ENCODE measurements at places on chromosomes 13 and 19.

- no peaks in the 10 kb centered on the region for H3K27me3 ChIP-seq
- peaks cover 4% of the 10 kb centered on the region for H3K4me1 ChIP-seq
- no peak overlapping the region for H3K4me3 ChIP-seq
- no peaks in the 10 kb centered on the region for H3K36me3 ChIP-seq
- no peak for DNase-seq
- no peak overlapping the region for H3K27ac ChIP-seq
Observed at GRCh38 chr13:45302507-45302906, 38.5 kb downstream of the TPT1 start.

DNA sequence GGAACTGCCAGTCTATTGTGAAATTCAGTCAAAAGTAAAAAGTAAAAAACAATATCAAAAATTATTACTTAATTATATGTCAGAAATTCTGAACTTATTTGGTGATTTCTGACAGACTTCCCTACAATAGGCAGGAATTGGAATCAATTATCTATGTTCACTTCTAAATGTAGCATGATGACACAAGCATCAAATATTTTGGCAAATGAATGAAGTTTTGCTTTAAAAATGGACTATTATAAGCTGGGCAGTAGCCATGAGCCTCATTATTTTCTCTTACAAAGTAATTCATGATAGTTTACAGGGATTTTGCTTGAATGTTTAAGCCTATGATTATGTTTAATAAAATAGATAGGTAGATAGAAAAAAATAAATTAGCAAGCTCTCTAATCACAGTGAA, 582.6 kb downstream of the SLITRK6 start:
- no peaks in the 10 kb centered on the region for H3K36me3 ChIP-seq
- no peaks in the 10 kb centered on the region for H3K27me3 ChIP-seq
- no peak overlapping the region for H3K4me3 ChIP-seq

DNA sequence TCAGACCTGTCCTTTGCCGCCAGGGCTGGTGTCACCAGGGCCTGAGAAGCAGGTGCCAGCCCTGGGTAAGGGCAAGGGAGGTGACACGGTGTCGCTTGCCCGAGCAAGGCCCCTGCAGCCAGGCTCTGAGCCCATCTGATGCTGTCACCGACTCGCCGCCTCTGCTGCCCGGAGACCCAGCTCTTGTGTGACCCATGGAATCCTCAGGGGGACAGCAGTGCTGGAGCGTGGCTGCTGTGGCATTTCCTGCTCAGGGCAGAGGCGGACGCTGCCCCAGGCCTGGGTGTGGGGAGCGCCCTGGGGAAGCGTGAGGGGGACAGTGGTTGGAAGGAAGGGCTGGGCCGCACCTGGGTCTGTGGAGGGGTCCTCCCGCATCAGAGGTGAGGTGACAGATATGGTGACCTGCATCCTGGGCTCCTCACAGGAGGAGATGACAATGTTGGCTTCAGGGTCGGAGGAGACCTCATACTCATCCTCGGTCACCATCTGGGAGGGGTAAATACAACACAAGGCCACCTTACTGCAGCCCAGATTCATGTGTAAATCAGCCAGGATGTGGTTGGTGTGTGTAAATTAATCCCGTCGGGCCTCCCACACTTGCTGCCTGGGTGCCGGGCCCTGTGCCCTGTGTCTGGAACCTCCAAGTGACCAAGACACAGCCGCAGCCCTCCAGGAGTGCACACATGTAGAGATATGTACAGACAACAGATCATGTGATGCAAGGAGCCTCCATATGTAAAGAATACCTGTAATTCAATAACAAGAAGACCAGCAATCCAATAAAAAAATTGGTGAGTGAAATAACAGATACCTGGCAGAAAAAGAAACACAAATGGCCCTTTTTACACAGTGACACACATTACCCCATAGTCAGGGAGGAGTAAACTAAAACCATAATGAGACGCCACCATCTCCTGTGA, 27.6 kb upstream of the MATK start:
- H3K4me3 ChIP-seq = no peak overlapping the region
- DNase-seq = no peak
- H3K4me1 ChIP-seq = no peaks in the 10 kb centered on the region
- H3K36me3 ChIP-seq = no peaks in the 10 kb centered on the region

DNA sequence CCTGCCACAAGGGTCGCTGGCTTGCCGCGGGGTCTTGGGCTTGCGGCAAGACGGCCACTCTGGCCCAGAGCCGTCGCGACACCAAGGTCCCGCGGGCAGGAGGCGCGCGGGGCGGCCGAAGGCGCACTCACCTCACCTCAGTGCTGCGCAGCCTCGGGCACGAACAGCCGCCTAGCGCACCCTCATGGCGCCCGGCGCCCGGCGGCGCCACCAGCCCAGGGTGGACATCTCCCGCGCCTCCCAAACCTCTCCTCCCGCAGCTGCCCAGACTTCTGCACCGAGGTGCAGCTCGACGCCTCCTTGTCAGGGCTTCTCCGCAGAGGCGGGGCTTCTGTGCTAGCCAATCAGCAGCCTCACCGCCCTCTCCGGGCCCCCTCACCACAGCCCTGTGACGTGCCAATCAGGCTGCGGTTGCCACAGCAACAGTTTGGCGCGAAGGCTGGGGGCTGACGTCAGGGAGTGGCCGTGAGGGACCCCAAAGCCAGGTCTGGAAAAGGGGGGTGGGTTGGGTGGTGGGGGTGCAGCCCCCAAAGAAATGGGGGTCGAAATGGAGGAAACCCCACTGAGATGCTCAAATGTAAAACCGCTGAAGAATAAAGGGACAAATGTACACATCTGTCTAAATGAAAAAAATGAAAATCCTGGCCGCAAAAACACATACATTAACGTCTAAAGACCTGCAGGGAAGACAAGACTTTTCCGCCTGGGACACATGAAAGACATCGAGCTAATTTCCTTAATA, at the start of the genes PEG3 and ZIM2:
Gene PEG3 (minus strand): TSS at position 276 of the 742 bp plus-strand sequence. CDS start 16,071 bp downstream, outside the sequence.
Gene ZIM2 (minus strand): TSS at position 276 of the 742 bp plus-strand sequence. CDS start 16,449 bp downstream, outside the sequence.
- peak within 1 kb of the TSS; percentile 32 for H3K4me3 ChIP-seq
- no peak for DNase-seq
- H3K27me3 ChIP-seq = no peaks in the 10 kb centered on the region
- no peaks in the 10 kb centered on the region for H3K4me1 ChIP-seq
- no peak within 1 kb of the TSS for H3K27ac ChIP-seq
- H3K36me3 ChIP-seq = no peaks in the 10 kb centered on the region

- no peak for DNase-seq
- H3K27me3 ChIP-seq = no peaks in the 10 kb centered on the region
- H3K4me1 ChIP-seq = no peaks in the 10 kb centered on the region
Observed at GRCh38 chr13:91660076-91660415, 261.6 kb downstream of the GPC5 start.

DNA sequence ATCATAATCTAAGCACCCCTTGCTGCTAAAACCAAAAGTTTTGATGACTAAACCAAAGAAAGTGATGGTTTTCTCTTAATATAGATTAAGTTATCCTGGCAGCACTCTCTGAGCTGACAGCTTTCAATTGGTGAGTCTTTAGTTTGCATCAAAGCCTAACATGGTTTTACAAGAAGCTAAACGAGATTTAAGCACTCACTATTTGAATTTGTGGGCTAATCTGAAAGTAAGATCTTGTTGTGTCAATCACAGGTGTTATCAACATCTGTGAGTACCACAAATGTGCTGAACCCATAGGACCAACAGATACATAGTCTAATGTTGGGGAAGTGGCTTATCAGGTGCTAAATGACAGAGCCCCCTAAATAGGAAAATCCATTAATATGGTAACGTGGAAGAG, 223.9 kb downstream of the LHFPL6 start:
- no peaks in the 10 kb centered on the region for H3K4me1 ChIP-seq
- no peak overlapping the region for H3K27ac ChIP-seq
- DNase-seq = no peak
- H3K4me3 ChIP-seq = no peak overlapping the region
- H3K27me3 ChIP-seq = no peaks in the 10 kb centered on the region

- no peak for DNase-seq
- H3K4me3 ChIP-seq = no peak overlapping the region
- H3K36me3 ChIP-seq = no peaks in the 10 kb centered on the region
- no peaks in the 10 kb centered on the region for H3K4me1 ChIP-seq
- peaks cover 24% of the 10 kb centered on the region for H3K27me3 ChIP-seq
- H3K27ac ChIP-seq = no peak overlapping the region
Observed at GRCh38 chr13:24684600-24684998, 4.4 kb downstream of the ATP12A start.

DNA sequence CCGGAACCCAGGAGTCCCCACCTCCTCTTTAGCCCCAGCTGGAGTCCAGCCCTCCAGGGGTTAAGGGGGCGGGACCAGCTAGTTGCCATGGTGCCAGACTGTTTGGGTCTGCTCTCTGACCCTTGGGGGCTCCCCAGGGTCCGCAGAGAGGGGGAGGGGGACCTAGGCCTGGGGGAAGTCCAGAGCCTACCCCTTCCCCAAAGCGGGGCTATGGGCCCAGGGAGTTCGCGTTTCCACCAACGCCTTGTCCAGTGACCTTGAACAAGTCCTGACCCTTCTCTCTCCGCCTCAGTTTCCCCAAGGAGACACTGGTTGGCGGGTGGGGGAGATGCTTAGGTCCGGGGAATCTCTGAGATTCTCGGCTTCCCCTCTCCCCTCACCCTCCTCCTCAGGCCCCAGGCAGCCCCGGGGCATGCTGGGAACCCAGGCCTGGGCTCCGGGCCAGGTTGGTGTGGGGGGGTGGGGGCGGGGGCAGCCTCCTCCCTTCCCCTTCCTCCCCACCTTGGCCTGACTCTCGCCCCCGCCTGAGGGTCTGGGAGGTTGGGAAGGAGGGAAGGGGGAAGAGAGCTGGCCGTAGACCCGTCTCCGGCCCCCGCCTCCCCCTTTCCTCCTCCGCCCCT, 2.6 kb upstream of the SPACA6 start:
- H3K36me3 ChIP-seq = peaks cover 17% of the 10 kb centered on the region
- peak overlapping the region; percentile 93 for H3K27ac ChIP-seq
- no peaks in the 10 kb centered on the region for H3K27me3 ChIP-seq
- H3K4me3 ChIP-seq = peak overlapping the region; percentile 84

- no peaks in the 10 kb centered on the region for H3K4me1 ChIP-seq
- H3K36me3 ChIP-seq = no peaks in the 10 kb centered on the region
- no peak overlapping the region for H3K4me3 ChIP-seq
- no peaks in the 10 kb centered on the region for H3K27me3 ChIP-seq
- no peak overlapping the region for H3K27ac ChIP-seq
- DNase-seq = peak; percentile 52
Observed at GRCh38 chr19:15154002-15154612, 46.7 kb downstream of the NOTCH3 start.

DNA sequence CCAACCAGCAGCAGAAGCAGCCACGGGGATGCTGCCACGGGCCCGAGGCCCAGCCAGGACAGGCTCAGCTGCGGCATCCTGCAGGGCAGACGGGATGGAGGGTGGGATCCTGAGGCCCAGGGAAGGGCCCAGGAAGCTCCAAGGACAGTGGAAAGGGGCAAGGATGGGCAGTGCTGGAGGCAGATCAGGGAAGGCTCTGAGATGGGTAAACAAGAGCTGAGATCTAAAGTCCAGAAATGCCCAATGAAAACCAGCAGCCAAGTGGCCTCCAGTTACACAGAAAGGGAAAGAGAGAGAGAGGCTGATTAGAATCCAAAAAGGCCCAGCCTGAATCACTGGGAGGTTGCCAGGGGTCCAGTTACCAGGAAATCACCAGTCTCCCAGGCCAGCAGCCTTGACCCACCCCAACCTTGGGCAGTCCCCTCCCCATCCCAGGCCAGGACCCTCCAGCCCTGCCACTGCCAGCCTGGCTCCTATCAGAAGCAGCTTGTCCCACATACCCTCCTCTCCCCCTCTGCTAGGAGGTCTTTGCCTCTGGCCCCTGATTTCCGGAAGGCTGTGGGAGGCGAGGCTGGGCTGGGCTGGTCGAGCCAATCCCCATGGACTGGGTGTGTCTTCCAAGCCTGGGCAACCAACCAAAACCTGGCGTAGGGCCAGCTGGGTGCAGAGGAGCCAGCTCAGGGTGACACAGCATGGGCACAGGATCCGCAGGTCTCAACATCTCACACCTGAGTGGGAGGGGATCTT, at the start of gene CYP4F11:
Gene CYP4F11 (minus strand): TSS at position 198 of the 747 bp plus-strand sequence. CDS start 121 bp downstream, at position 77.
- H3K4me1 ChIP-seq = no peaks in the 10 kb centered on the region
- no peak for DNase-seq
- no peaks in the 10 kb centered on the region for H3K36me3 ChIP-seq
- no peak within 1 kb of the TSS for H3K4me3 ChIP-seq

GRCh38 chr19:7674010-7675005, 2.6 kb upstream of the MCEMP1 start:
- H3K27ac ChIP-seq = no peak overlapping the region
- peaks cover 2% of the 10 kb centered on the region for H3K27me3 ChIP-seq
- H3K4me1 ChIP-seq = no peaks in the 10 kb centered on the region
- peak; percentile 78 for DNase-seq
- no peak overlapping the region for H3K4me3 ChIP-seq

DNA sequence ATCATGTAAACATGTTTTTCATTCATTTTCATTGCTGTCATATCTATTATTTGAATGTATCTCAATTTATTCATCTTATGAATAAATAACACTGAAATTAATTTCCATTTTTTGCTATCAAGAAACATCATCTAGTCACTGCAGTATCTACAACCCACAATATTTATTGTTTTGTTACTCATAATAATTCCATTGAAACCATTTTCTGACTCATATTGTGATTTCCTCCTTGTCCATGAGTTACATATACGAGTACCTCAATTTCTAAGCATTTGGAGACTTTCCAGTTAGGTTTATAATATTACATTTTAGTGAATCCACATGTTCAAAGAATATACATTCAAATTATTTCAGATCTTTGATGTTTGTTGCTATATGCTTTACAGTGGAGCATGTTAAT, 1524.0 kb downstream of the SLITRK1 start:
- no peaks in the 10 kb centered on the region for H3K36me3 ChIP-seq
- no peaks in the 10 kb centered on the region for H3K27me3 ChIP-seq
- DNase-seq = peak; percentile 29
- H3K27ac ChIP-seq = no peak overlapping the region

All from fibroblast of lung (primary cell).